ENCODE measurements at places on chromosomes 4 and X. TPM values are rescaled to one million over a fixed set of nuclear protein-coding genes. Genes with fewer than 3 reads are reported as not detected.

Gene CABS1
- not detected for total RNA-seq

Gene CXCL10
- total RNA-seq: 0.12 TPM

Gene CLTRN
- total RNA-seq: 1.3 TPM

Gene ADH1A
- total RNA-seq: not detected

Gene XPNPEP2
- not detected for total RNA-seq

Gene MAGEA1
- total RNA-seq: 0.16 TPM

Gene FAM53A
- 1.4 TPM for total RNA-seq

Gene PHF8
- 12.5 TPM for total RNA-seq

Gene RAB33A
- 0.28 TPM for total RNA-seq

Gene SPANXN4
- total RNA-seq: not detected

Gene OTC
- total RNA-seq: not detected

Gene LPAR4
- not detected for total RNA-seq

Gene CXCL3
- 6.5 TPM for total RNA-seq

Gene SHROOM2
- total RNA-seq: 0.24 TPM

Gene DDX60
- 1.5 TPM for total RNA-seq

Gene FAT4
- 1.1 TPM for total RNA-seq

Gene RS1
- total RNA-seq: not detected

Gene RXFP1
- not detected for total RNA-seq

Gene TCEAL2
- not detected for total RNA-seq

Gene FAAH2
- not detected for total RNA-seq

Gene SLC34A2
- total RNA-seq: not detected

Gene TRIM61
- not detected for total RNA-seq

Gene MAMLD1
- total RNA-seq: 10.0 TPM

Gene BRS3
- not detected for total RNA-seq

Gene PHEX
- 0.44 TPM for total RNA-seq

Gene DMP1
- not detected for total RNA-seq

Gene CNKSR2
- 4.3 TPM for total RNA-seq

Gene TMEM31
- not detected for total RNA-seq

Gene GPRASP1
- 0.47 TPM for total RNA-seq

Gene MAGEB4
- total RNA-seq: not detected

Gene VEGFC
- 17.3 TPM for total RNA-seq

Gene TMEM131L
- total RNA-seq: 5.0 TPM

Gene PTPN13
- total RNA-seq: 5.1 TPM

Gene DDX53
- total RNA-seq: not detected

Gene FGFBP1
- 3.4 TPM for total RNA-seq

Gene AKAP4
- total RNA-seq: not detected

Gene TMEM154
- total RNA-seq: 0.07 TPM

Gene RNF212
- 1.2 TPM for total RNA-seq

Gene CSAG2
- total RNA-seq: not detected
